ENCODE measurements at places on chromosomes 4 and X. TPM values are rescaled to one million over a fixed set of nuclear protein-coding genes. Genes with fewer than 3 reads are reported as not detected.
A peak's percentile ranks its signal among the peaks of the same experiment; 100 is the strongest.

LANCL3 gene
- not detected for total RNA-seq

- H3K4me3 ChIP-seq: no peak overlapping the region
- H3K27ac ChIP-seq: peak overlapping the region; percentile 43
- no peaks in the 10 kb centered on the region for H3K36me3 ChIP-seq
- H3K4me1 ChIP-seq: peaks cover 16% of the 10 kb centered on the region
- H3K27me3 ChIP-seq: no peaks in the 10 kb centered on the region
These were observed 31.7 kb downstream of the PSAPL1 start for GRCh38 chr4:7403001-7403400.

- DNase-seq: no peak
- H3K36me3 ChIP-seq: no peaks in the 10 kb centered on the region
- H3K4me3 ChIP-seq: no peak overlapping the region
- no peak overlapping the region for H3K27ac ChIP-seq
- peaks cover 7% of the 10 kb centered on the region for H3K4me1 ChIP-seq
These were observed 286.0 kb upstream of the RASGEF1B start for GRCh38 chr4:81757691-81758090.

DNA sequence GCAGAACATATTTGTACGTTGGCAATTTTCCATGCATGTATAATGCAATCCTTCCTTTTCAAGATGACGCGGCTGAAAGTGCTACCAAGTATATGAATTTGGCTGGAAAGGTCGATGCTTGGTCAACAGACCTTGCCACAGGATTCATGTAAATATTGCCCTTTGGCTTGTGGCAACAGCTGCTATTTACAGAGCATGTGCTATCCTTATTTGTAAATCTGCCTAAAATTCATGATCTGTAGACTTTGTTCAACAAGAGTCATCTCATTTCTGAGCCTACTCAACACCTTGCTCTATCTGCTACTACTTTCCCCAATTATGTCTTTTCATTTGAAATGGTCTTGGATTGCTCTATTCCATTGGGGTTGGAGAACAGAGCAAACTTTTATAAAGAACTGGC lies 1.9 kb upstream of the SMARCA1 start:
- H3K36me3 ChIP-seq: no peaks in the 10 kb centered on the region
- H3K4me3 ChIP-seq: no peak overlapping the region
- no peak for DNase-seq
- no peak overlapping the region for H3K27ac ChIP-seq

GRCh38 chrX:1226249-1226648 lies 13.8 kb upstream of the CRLF2 start:
- no peak overlapping the region for H3K27ac ChIP-seq
- H3K36me3 ChIP-seq: no peaks in the 10 kb centered on the region
- H3K27me3 ChIP-seq: no peaks in the 10 kb centered on the region
- H3K4me1 ChIP-seq: no peaks in the 10 kb centered on the region
- DNase-seq: no peak
- no peak overlapping the region for H3K4me3 ChIP-seq

GRCh38 chrX:1108501-1109445 lies 103.7 kb downstream of the CRLF2 start:
- H3K27me3 ChIP-seq: no peaks in the 10 kb centered on the region
- no peak overlapping the region for H3K27ac ChIP-seq
- H3K36me3 ChIP-seq: no peaks in the 10 kb centered on the region
- no peaks in the 10 kb centered on the region for H3K4me1 ChIP-seq
- no peak for DNase-seq
- H3K4me3 ChIP-seq: no peak overlapping the region

DNA sequence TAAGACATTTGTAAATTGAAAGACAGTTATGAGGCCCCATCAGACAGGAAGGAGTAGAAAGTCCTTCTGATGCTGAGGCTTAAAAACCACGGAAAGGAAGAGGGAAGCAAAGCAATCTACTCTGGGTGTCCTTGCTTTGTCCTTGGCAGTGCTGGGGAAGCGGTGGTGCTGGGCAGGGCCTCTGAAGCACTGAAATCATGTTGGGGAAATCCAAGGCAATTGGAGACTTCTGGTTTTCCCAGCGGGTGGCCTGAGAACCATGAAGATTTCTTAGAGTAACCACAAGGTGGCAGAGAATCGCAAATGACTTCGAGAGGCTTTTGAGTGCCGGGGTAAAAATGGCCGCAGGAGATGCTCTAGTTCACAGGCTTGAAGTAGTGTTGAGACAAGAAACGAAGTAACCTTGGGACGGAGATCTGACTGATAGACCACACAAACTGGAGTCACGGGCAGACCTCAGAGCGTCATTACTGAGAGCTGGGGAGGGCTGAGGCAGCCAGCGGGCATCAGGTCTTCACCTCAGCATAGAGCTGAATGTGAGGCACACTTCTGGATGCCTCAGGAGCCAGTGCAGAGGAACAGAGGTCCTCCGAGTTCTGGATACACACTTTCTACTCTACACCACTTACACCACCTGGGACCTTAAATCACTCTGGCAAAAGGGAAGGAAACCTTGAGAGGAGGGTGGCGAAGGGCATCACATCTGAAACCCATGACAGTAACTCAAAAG lies 130.7 kb upstream of the GPRIN3 start:
- H3K27ac ChIP-seq: no peak overlapping the region
- H3K27me3 ChIP-seq: no peaks in the 10 kb centered on the region
- H3K4me3 ChIP-seq: no peak overlapping the region

GRCh38 chr4:118981171-118981838 lies 92.7 kb downstream of the SYNPO2 start:
- H3K27ac ChIP-seq: no peak overlapping the region
- DNase-seq: no peak
- no peak overlapping the region for H3K4me3 ChIP-seq

All from Caco-2 (cell line).